ENCODE measurements at places on chromosomes 5 and 9.

DNA sequence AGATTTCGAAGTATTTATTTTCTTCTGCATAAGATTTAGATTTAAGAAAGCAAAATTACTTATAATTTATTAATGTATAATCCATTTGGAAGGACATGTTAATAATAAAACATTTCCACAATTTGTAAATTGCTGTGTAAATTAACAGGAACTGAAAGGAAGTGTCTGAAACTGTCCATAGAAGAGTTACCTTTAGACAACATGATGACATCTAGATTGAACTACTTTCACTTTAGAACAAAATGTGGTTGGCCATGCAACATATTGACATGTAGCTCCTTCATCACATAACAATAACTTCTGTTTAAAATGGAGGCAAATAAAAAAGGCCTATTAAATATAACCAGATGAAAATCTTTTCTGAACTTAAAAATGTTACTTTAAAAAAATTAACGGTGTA lies 1849.5 kb upstream of the ACO1 start:
- no peak for DNase-seq

GRCh38 chr9:4433379-4433778 lies 56.9 kb upstream of the SLC1A1 start:
- DNase-seq = no peak

DNA sequence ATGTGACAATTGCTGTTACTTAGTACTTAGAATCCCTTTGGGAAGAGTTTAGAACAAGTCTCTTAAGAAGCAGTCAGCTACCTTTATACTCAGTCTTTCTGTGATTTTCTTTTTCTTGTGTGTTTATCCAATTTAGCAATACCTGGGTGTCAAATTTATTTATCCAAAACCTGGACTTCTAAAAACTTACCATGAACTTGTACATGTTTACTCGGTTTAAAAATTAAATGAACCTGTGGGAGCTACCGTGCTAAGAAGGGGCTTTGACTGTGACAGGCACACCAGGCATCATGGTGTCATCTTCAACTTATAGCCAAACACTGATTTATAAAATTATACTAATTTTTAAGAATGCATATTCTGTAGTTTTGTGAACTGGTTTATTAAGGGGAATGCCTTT lies 96.5 kb downstream of the XRCC4 start:
- DNase-seq = no peak

- DNase-seq = no peak
These were observed 8.9 kb downstream of the MTX3 start for GRCh38 chr5:79982136-79982535.

- DNase-seq = no peak
These were observed 71.9 kb downstream of the DAPK1 start for GRCh38 chr9:87569518-87569917.

DNA sequence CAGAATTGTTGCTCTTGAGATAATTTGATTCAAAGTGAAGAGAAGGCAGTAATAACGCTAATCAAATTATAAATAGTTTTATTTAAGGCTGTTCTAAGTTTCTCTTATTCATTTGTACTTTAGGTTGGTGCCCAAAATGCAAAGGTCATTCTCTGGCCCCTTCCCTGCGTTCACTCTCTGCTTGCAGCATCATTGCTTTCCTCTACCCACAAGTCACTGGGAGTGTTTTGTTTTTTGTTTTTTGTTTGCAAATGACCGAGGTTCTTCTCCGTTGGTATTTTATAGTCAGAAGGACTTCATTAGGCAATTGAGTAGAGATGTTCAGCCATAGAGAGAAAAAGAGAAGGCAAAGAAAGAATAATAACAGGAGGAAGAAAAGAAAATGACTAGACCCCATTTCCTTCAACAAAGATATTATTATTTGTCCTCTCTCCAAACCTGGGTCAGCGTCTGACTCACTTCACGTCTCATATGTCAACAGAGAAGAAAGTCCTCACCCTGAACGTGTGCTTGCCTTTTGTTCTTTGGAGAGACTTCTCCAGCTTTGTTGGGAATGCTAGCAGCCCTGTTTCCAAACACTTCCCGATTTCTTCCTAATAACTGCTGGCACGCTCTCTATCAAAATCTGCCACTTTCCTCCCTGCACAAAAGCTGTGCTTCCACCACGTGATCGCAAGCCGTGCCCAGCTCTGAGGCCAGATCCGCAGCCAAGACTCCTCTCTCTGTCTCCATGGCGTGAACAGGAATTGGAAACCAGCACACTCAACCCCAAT lies 119.8 kb downstream of the EBF1 start:
- peak; percentile 65 for DNase-seq

- no peak for DNase-seq
These were observed 4.1 kb downstream of the NFIL3 start for GRCh38 chr9:91419222-91420191.

GRCh38 chr9:126228781-126229444 lies 97.7 kb upstream of the MVB12B start:
- DNase-seq = peak; percentile 89

GRCh38 chr5:133607451-133607850 lies 4.9 kb downstream of the FSTL4 start:
- no peak for DNase-seq

DNA sequence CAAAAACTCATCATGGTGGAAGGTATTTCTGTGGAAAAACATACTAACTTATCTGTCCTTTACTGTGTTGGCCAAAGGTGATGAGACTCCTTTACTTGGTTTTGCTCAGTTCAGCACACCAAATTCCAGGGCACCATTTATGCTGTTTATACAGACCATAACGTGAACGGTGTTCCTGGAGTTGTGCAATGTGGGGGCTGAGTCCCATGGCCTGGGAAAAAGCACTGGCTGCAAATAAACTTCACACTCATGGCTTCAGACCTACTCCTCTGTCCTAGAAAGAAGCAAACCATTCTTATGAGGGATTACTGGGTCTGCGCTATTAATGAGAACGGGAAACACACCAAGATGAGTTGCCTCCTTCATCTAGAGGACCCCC lies 10.4 kb downstream of the FREM1 start:
- no peak for DNase-seq

- no peak for DNase-seq
These were observed 82.3 kb downstream of the MACIR start for GRCh38 chr5:103340717-103341388.

DNA sequence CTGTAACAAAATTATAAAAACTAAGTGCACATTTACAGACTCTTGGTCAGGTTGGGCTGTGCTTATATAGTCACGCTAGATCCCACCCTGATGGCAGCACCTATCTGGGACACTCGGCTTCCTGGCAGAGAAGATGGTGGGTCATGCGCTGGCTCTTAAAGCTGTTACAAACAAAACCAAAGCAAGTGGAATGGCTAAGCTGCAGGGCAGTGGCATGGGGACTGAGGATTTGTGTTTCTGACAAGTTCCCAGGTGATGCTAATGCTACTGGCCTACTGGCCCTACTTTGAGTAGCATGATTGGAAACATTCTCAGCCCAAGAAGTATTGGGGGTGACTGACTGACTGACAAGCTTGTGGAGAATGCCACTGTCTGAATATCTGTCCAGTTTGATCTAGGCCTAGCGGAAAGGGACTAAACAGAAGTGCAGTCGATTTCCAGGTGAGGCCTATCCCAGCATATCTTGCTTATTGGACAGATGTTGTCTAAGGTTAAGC lies 8.3 kb downstream of the BTF3 start:
- no peak for DNase-seq

- DNase-seq = no peak
These were observed 67.7 kb downstream of the SYK start for GRCh38 chr9:90869361-90869760.

GRCh38 chr9:92463984-92464383 lies 18.3 kb downstream of the ASPN start:
- DNase-seq = no peak

- no peak for DNase-seq
These were observed 577.4 kb downstream of the ISL1 start for GRCh38 chr5:51960617-51961121.

DNA sequence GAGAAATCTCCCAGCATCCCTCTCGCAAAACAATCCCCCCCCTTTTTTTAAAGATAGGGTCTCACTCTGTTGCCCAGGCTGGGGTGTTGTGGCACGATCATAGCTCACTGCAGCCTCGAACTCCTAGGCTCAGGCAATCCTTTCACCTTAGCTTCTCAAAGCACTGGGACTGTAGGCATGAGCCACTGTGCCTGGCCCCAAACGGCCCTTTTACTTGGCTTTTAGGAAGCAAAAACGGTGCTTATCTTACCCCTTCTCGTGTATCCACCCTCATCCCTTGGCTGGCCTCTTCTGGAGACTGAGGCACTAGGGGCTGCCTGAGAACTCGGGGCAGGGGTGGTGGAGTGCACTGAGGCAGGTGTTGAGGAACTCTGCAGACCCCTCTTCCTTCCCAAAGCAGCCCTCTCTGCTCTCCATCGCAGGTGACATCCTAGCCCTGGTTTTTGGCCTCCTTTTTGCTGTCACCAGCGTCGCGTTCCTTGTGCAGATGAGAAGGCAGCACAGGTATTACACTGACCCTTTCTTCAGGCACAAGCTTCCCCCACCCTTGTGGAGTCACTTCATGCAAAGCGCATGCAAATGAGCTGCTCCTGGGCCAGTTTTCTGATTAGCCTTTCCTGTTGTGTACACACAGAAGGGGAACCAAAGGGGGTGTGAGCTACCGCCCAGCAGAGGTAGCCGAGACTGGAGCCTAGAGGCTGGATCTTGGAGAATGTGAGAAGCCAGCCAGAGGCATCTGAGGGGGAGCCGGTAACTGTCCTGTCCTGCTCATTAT lies 6.8 kb downstream of the CA9 start:
- no peak for DNase-seq

DNA sequence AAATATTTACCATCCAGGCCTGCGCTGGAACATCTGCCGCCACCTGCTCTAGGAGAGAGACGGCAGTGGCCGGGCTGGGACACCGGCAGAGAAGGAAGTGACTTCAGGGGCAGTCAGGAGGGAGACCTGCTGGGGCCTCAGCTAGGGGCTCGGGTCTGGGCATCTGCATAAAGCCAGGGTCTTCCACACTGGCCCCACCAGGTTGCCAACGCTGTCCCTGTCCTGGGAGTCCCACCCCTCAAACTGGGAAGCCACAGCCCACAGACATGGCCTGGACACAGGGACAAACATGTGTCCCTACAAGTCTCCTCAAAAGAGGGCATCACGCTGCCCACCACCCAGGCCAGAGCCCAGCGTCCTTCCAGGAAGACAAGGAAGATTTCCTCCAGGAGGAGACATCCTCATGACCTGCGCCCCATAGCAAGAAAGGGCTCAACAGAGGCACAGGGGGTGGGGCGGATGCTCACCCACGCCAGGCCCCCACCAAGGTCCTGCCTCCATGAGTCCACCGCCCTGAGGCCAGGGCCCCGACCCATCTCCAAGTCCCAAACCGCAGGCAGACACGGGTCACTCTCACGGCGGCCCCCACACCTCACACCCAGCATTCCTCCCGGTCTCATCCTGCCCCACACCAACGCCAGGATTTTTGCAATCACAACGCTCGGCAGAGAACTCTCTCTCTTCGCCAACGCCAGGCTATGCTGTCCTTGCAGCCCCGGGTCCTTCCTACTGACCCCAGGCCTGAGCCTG lies 9.0 kb downstream of the VAV2 start:
- DNase-seq = peak; percentile 14

- no peak for DNase-seq
These were observed 66.7 kb upstream of the CAST start for GRCh38 chr5:96595300-96596090.

GRCh38 chr5:21774281-21774680 lies 1078.9 kb downstream of the CDH12 start:
- DNase-seq = no peak

DNA sequence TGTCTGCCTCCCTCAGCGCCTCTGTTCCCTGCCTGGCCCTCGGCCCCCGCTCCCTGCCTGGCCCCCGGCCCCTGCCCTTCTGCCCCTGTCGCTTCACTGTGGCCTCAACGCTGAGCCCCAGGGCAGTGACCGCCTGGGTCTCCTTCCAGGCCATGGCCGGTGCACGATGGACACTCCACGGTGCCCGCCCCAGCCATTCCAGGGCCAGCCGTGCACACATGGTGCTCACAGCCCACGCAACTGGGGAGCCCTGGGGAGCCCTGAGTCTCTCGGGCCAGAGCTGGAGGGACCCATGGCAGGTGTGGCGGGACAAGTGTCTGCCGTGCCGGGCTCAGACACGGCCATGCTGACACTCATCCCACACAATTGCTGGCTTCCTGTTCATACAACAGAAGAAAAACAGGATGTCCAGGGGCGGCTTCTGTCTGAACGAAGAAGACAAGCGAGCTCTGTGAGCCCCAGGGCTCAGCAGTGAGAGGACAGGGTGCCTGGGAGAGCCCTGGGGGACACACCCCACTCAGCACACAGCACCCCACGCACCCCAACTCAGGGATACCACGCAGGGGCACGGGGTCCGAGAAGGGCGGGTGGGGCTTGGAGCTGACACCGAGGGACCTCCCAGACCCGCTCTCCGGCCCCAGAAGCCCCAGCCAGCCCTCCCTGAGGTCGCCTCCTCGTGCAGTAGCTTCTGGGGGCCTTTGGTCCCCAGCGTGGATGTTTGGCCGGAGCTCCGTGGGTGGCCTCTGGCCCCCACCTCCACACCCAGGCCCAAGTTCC lies 35.7 kb downstream of the EXD3 start:
- DNase-seq = peak; percentile 63

- DNase-seq = no peak
These were observed 285.8 kb upstream of the ZNF608 start for GRCh38 chr5:125032286-125032685.

- no peak for DNase-seq
These were observed 105.6 kb downstream of the NR6A1 start for GRCh38 chr9:124665391-124666058.

GRCh38 chr5:133930061-133930812 lies 38.2 kb downstream of the C5orf15 start:
- peak; percentile 60 for DNase-seq

DNA sequence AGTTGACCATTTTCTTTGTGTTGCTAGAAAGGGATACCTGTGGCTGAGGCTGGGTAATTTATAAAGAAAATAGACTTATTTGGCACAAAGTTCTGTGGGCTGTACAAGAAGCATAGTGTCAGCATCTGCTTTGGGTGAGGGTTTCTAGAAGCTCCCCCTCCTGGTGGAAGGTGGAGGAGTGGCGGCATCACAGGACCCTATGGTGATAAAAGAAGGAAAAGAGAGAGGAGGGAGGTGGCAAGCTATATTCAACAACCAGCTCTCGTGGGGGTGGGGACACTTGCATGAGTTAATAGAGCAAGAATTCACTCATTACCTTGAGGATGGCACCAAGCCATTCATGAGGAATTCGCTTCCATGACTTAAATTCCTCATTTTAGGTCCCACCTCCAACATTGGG lies 2041.4 kb upstream of the CDH9 start:
- DNase-seq = no peak

DNA sequence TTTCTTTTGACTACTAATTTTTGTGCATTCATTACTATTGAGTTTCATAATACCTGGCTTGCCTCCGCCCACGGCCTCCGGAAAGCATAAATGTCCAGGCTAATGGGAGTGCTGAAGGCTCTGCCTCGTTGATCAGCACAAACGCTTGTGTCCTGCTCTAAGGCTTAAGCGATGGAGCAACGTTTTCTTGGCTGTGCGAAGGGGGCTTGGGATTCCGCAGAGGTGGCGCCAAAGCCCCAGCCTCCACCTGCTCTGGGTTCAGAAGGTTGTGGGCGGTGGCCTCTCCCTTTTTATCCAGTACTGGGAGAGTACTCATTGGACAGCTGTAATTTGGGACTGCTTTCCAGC lies 19.7 kb downstream of the ANXA2R start:
- no peak for DNase-seq

- no peak for DNase-seq
These were observed 8.7 kb downstream of the LHX6 start for GRCh38 chr9:122219856-122220672.

- DNase-seq = peak; percentile 60
These were observed 145.5 kb downstream of the ERCC6L2 start for GRCh38 chr9:96020792-96021550.

GRCh38 chr5:89071101-89071940 lies 188.3 kb upstream of the MEF2C start:
- no peak for DNase-seq

Data from right cardiac atrium (tissue), 5 donors.